NCI-H1417 treated with DMSO at 0.1 percent for 48 hours (cell line): ENCODE measurements at places on chromosomes 5 and 9.

GRCh38 chr9:17837965-17838364 lies 259.1 kb downstream of the SH3GL2 start:
- no peak for DNase-seq

DNA sequence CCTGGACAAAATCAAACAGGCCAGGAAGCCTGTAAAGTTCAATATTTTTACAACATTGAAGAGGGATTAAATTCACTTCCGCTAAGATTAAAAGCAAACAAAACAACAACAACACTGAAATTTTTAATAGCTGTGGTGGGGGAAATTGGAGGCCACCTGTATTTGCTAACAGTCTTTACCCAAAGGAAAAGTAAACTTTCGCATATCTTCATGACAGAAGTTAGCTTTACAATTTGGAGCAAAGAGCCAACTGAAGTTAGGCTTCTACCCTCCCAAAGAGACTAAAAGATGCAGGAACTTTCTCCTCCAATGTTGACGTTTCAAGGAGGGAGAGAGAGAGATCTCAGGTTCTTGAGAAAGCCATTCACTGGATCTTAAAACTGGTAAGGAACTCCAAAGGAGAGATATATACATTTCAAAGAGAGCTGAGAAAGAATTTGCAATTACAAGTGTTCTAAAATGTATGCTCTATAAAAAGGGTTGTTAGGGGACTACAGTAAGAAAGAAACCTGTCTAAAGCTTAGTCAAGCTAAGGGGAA lies 349.2 kb upstream of the CDH9 start:
- no peak for DNase-seq

GRCh38 chr5:29218138-29218537 lies 1975.3 kb upstream of the CDH6 start:
- no peak for DNase-seq

DNA sequence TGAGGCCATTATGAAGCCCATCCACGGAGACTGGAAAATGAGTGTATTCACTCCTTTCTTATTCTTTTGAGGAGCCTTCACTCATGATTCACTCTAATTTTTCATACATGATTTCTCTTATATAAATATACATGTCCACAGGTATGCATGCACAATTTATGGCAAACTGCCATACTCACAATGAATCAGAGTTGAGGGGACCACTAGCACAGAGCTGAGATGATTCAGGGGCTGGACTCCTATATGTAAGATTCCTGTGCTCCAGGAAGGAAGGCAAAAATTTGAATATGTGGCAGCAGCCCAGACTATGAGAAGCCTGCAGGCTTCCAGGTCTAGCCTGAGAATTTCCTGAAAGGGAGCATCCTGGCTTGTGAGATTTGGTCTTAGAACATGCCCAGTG lies 484.6 kb downstream of the PRELID2 start:
- DNase-seq: no peak

GRCh38 chr5:113450929-113451328 lies 16.1 kb upstream of the TSSK1B start:
- no peak for DNase-seq

GRCh38 chr5:33472805-33473409 lies 32.1 kb downstream of the TARS1 start:
- no peak for DNase-seq

GRCh38 chr9:33355933-33356332 lies 46.4 kb downstream of the AQP7 start:
- DNase-seq: no peak
